Progenitor cell of endocrine pancreas (in vitro differentiated cells): ENCODE measurements at places on chromosomes 3 and 15. TPM values are rescaled to one million over a fixed set of nuclear protein-coding genes. Genes with fewer than 3 reads are reported as not detected.

The ROPN1 gene
- not detected in 2 replicates for total RNA-seq

DNA sequence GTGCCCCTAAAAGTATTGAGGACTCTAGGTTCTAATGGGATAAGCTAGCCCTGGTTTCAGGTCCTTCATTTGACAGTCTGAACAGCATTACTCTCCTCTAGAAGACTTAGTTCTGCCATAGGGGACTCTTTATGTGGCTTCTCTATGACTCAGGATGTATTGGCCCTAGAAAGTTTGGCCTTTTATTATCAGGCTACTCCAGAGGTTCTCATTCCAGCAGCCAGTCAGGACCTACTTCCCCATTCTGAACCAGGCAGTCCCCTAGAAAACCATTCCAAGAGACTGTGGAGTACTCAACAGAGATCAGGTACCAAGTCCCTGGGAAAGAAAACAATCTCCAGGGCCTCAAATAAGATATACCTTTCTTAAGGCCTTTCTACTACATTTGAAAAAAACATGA lies 157.9 kb upstream of the TSPAN3 start:
- DNase-seq: no peak

DNA sequence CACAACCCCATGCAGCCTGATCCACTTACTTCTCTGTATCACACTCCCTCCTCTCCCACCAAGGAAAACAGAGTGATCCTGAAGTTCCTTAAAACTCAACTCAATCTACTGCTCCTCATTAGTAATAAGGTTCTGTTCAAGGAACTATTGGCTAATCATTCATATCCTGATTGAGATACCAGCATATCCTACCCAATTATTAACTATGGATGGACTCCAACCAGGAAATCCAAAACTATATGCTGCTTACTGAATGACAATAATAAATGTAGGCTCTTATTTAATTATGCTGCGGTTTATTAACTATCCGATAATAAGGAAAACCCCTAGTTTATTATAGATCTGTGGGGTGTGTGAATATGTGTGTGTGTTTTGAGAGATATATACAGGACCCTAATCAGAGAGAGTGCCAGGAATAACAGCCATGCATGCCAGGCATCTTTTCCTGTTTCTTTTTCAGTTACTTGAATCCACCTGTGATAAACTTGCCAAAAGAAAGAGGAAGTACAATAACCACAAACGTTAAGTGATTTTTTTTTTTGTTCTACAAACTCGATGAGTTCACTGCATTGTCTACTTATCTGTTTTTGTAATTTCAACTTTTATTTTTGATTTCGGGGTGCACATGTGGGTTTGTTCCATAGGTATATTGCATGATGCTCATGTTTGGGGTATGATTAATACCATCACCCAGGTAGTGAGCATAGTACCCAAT lies 1031.7 kb upstream of the CFAP20DC start:
- DNase-seq: no peak

GRCh38 chr3:64792445-64792844 lies 104.6 kb upstream of the ADAMTS9 start:
- no peak for DNase-seq

- DNase-seq: no peak
Observed at GRCh38 chr3:114408736-114409670, 115.2 kb downstream of the TIGIT start.

GRCh38 chr15:77446840-77447390 lies 26.2 kb downstream of the HMG20A start:
- DNase-seq: no peak

DNA sequence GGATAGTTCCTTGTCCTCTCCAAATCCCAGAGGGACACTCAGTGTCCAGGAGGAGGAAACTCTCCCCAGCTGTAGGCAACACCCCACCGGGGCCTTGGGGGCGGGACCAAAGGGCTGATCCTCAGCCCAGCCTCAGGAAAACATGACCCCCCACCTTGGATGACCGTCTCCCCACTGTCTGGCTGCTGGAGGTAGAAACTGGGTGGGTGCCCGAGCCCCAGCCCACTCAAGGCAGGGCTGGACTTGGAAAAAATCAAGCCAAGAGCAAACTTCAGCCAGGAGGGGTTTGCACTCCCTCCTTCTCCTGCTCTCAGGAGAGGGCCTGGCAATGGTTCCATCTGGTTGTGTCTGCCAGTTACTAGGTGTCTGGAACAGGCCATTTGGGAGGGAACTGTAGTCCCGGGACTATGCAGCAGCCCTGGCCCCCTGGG lies 3.6 kb upstream of the RASL12 start:
- DNase-seq: no peak
